ENCODE measurements at places on chromosomes 3 and 15.

DNA sequence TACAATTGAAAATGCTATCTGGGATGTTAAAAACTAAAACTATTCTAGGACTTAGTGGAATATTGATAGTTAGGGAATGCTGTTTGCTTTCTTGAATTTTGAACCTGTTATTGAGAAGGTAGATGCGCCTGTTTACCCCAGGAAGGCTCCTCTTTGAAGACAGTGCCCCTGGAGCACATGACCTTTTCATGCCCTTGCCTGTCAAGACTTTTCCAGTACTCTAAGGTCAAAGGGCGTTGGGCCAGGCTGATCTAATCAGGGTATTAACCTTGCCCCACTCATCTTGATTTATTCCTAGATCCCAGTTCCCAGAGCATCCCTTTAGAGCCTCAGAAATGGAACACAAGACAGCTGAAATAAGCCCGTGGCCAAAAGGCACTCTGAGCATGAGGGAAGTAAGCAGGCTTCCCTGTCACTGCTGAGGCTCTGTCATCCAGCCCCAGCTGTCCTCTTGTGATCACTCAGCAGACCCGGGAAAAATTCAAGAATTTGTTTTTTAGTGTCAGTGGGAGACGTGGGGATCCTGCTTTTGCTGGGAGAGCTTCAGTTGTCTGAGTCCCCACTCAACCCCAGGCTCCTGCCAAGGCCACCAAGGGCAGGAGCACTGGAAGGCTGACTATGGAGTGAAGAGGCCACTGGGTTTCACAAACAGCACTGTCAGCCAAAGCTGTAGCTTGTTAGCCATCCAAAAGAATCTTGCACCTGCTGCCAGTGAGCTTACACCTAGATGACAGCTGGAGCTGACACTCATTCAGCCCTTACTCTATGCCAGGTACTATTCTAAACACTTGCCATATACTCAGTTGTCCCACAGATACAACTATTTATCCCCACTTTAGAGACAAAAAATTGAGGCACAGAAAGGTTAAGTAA, 169.0 kb downstream of the PGPEP1L start:
- DNase-seq: no peak

- no peak for DNase-seq
These were observed 69.6 kb downstream of the IGF1R start for GRCh38 chr15:98717942-98718341.

DNA sequence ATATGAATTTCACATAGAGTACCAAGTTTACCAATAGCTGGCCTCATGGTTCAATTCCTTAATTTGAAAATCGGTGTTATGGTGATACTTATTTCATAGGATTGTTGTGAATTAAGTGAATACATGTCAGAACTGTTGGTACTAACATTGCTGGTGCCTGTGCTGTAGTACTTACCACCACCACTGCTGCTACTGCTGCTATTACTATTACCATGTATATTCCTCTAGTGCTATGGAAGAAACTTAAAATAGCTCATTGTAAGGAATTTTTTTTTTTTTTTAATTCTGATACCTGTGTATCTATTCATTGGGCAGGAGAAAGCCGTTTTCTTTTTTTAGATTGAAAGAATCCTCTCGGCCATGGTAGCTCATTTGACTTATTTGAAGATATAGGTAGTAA, 3.6 kb downstream of the FYTTD1 start:
- no peak for DNase-seq

DNA sequence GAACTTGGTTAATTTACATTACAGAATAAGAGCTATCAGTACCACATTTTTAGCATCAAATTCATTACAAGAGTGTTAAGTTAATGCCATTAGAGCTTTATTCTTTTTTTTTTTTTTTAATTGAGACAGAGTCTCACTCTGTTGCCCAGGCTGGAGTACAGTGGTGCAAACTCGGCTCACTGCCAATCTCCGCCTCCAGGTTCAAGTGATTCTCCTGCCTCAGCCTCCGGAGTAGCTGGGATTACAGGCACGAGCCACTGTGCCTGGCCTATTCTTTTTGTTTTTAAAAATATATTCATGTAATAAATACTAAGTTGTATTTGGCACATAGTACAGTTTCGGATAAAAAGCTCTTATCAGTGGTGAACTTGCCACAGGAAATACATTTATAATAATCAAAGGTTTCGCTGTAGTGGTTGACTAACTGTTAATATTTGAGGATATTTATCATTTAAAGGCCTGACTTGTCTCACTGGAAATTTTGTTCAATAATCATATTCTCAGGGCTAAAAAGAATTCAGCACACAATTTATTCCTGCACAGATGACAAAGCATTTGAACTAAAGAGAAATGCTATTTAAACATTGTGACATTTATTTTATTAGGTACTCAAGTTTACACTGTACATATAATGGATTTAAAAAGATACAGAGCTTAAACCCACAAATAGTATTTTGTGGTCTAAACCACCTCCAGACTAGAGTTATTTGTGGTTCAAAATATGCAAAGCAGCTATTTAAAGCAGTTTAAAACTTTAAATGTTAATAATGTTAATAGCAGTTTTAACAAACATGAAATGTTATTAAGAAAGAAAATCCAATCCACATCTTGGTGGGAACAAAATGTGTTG, 6.1 kb upstream of the LEKR1 start:
- no peak for DNase-seq

DNA sequence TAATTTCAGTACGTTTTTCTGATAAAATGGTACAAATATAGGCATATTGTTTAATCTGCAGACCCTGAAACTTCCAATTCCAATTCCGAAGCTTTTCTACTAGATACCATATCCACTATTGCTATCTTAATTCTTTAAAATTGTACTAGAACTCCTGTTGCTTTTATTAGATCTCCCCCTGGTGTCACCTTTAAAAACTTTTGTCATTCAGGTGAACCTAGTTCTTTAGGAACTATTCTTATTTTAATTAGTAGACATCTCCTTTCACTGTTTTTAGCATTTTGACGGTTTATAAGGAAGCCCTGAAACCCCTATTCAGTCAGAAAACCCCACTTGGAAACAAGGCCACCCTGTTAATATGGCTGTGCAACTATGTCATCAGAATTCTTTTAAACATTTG, 22.3 kb downstream of the C2CD4B start:
- no peak for DNase-seq

- no peak for DNase-seq
These were observed 734 bp downstream of the TBL1XR1 start for GRCh38 chr3:177196456-177197040.

- no peak for DNase-seq
These were observed 10.2 kb downstream of the TADA3 start for GRCh38 chr3:9781978-9782603.

- no peak for DNase-seq
These were observed 108.1 kb upstream of the TPM1 start for GRCh38 chr15:62934236-62934971.

DNA sequence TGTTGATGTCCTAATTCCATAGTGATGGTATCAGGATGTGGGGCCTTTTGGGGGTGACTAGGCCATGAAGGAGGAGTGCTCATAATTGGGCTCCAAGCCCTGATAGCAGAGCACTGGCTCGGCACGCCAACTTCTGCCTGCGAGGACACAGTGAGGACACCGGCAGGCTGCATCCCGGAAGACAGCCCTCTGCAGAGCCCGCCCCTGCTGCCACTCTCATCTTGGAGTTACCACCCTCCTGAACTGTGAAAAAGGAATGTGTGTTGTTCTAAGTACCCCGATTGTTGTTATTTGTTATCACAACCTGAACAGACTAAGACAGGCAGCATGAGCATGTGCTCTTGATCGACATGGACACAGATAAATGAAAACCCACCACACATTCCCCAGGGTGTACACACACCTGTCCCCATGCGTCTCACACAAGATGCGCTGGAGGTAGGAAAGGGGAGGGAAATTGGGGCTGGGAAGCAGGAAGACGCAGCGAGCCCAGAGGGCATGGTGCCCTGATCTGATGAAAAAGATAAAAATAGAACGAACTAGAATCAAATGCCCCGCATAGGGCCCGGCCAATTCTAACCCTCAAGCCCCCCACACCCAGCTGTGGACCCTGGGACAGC, 40.1 kb downstream of the RPN1 start:
- no peak for DNase-seq

DNA sequence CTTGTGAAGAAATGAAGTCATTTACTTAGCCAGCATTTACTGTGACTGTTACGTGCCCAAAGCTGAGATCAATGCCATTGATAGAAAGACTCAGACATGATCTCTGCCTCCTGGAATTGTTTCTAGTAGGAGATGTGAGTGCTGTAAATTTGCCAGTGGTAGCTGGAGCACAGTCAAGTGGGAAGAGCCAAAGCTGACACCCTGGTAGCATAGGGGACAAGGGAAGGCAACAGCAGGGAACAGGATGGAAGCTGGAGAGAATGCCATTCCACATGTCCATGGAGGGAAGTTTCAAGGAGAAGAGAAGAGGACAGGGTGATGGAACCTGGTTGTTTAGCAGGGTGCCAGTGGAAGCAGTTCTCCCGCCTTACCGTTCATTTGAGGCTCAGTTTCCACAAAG, 64.0 kb downstream of the TCAIM start:
- DNase-seq: no peak

- DNase-seq: no peak
These were observed 227.0 kb downstream of the CPNE4 start for GRCh38 chr3:131807822-131808221.

DNA sequence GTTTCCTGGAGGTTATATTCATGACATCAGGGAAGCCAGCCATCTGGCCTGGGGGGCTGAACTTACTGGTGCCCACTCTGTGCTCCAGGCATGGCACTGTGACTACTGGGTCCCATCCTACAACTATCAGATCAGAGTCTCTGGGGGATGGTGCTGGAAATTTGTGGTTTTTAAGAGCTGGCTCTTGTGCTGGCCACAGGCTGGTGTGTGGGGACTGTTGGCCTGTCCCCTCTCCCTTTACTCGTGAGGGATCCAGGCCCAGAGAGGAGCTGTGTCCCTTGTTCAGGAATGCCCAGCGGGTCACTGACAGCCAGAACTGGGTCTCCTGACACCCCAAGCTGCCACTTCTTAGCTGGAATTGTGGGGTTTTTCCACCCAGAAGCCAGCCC, 44.5 kb upstream of the SEC22A start:
- no peak for DNase-seq

GRCh38 chr3:15501126-15501525, 20.4 kb downstream of the COLQ start:
- DNase-seq: no peak

DNA sequence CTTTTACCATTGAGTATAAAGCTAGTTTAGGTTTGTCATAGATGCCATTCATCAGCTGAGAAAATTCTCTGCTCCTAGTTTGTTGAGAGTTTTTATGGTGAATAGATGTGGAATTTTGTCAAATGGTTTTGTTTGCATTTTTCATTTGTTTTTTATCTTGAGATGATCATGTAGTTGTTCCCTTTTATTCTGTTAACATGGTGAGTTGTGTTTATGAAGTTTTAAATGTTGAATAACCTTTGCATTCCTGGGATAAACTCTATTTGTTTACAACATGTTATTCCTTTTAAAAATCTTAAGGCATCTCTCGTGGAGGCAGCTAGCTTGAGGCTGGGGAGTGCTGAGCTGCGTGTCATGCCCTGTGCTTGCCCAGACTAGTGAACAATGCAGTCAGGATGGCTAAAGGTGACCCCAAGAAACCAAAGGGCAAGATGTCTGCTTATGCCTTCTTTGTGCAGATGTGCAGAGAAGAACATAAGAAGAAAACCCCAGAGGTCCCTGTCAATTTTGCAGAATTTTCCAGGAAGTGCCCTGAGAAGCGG, 48.5 kb downstream of the ANAPC13 start:
- DNase-seq: no peak

- DNase-seq: no peak
These were observed 146.9 kb downstream of the CHST2 start for GRCh38 chr3:143266511-143266910.

DNA sequence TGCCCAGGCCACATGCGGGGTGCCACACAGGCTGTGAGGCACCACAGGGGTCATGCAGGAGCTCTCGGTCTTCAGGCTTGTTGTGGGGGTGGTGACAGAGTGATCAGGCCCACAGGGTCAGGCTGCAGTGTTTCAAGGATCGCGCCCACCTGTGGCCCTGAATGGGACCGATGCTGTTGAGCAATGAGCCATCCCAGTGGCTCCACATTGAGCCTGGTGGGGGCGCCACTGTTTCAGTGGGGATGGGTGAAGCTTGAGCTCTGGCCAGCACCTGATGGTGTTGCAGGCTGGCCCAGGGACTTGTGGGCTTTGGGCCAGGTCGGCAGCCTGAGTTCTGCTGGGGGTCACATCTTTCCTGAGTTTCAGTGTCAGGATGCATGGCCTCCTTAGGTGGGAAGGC, 230.1 kb downstream of the UBE3A start:
- no peak for DNase-seq

DNA sequence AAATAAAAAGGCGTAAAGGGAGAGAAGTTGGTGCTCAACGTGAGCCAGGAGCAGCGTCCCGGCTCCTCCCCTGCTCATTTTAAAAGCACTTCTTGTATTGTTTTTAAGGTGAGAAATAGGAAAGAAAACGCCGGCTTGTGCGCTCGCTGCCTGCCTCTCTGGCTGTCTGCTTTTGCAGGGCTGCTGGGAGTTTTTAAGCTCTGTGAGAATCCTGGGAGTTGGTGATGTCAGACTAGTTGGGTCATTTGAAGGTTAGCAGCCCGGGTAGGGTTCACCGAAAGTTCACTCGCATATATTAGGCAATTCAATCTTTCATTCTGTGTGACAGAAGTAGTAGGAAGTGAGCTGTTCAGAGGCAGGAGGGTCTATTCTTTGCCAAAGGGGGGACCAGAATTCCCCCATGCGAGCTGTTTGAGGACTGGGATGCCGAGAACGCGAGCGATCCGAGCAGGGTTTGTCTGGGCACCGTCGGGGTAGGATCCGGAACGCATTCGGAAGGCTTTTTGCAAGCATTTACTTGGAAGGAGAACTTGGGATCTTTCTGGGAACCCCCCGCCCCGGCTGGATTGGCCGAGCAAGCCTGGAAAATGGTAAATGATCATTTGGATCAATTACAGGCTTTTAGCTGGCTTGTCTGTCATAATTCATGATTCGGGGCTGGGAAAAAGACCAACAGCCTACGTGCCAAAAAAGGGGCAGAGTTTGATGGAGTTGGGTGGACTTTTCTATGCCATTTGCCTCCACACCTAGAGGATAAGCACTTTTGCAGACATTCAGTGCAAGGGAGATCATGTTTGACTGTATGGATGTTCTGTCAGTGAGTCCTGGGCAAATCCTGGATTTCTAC, at the start of gene RARB:
Gene RARB (plus strand): TSS at position 322 of the 847 bp plus-strand sequence. CDS start 469 bp downstream, at position 791.
- DNase-seq: no peak

DNA sequence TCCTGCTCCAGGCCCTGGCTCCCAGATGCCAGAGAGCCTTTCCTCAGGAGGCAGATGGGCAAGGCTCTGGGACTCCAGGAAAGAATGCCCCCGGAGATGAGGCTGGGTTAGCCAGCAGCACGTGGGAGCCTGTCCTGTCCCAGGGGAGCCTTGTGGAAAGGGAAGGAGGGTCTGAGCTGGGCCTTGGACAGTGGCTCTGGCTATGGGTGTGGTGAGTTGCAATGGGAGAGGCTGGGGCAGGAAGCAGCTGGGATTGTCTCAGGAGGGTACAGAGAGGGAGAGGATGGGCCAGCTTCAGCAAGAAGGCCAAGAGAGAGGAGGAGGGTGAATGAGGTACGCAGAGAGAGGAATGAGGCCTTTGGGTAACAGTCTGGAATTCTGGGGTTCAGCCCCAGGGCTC, 17.4 kb upstream of the CACNA2D2 start:
- DNase-seq: no peak

- DNase-seq: no peak
These were observed 15.4 kb downstream of the RASGRP1 start for GRCh38 chr15:38549222-38549621.

- no peak for DNase-seq
These were observed 4.0 kb downstream of the PDHB start for GRCh38 chr3:58429657-58430056.

GRCh38 chr3:45166321-45166879, 20.2 kb upstream of the CDCP1 start:
- DNase-seq: no peak
